ENCODE measurements at places on chromosomes 2 and 18.

GRCh38 chr2:157747695-157748370, 119.2 kb upstream of the ACVR1C start:
- no peak for DNase-seq

DNA sequence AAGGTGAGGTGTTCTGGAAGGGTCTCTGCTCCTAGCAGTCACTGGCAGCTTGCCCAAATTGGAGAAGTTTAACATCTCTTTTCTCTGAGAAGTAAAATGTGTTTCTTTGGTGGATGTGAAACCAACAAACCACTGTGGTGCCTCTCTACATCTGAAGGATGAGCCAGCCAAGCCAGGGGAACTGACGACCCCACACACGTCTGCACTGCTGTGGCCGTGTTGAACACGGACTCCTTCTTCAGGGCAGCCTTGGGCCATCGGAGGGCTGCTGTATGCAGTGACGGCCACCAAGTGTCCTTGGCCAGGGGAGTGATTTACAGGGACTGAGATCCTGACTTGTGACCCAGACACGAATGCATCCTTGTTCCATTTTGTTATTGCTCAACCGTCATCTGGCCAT, 207.8 kb downstream of the ACKR3 start:
- DNase-seq, result no peak

DNA sequence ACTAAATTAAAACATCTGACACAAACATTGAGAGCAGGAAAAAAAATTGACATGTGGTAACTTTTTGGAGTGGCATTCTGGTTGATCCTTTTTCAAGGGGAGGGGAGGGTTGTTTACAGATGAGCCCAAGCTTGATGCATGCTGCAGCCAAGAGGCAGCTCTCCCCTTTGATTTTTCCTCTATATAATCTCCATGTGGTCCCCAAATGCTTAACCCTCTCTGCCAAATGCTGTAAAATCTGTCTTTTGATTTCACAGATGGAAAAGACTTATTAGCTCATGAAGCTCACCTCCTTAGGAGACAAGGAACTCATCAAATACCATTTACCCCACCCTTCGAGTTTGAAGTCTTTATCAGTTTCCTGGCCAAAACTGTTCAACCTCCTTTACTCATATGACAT, 623.0 kb downstream of the NRXN1 start:
- DNase-seq, result no peak

DNA sequence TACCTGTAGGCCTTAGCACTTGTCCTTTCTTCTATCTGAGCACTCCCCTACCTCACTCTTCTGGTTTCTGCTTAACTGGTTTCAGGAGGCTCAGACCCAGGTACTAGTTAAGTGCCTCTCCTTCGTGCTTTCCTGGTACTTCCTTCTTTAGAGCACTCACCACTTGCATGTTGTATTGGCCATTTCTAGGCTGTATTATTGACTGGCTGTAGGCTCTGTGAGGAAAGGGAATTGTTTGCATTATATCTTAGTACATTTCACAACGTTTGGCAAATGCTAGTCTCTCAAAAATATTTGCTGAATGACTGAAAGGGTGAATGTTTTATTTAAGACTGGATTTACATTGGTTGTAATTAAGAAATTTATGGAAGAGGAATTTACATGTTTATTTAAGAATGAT, 36.0 kb upstream of the SCN1A start:
- DNase-seq, result no peak

GRCh38 chr2:229810786-229811185, 96.4 kb upstream of the DNER start:
- no peak for DNase-seq

DNA sequence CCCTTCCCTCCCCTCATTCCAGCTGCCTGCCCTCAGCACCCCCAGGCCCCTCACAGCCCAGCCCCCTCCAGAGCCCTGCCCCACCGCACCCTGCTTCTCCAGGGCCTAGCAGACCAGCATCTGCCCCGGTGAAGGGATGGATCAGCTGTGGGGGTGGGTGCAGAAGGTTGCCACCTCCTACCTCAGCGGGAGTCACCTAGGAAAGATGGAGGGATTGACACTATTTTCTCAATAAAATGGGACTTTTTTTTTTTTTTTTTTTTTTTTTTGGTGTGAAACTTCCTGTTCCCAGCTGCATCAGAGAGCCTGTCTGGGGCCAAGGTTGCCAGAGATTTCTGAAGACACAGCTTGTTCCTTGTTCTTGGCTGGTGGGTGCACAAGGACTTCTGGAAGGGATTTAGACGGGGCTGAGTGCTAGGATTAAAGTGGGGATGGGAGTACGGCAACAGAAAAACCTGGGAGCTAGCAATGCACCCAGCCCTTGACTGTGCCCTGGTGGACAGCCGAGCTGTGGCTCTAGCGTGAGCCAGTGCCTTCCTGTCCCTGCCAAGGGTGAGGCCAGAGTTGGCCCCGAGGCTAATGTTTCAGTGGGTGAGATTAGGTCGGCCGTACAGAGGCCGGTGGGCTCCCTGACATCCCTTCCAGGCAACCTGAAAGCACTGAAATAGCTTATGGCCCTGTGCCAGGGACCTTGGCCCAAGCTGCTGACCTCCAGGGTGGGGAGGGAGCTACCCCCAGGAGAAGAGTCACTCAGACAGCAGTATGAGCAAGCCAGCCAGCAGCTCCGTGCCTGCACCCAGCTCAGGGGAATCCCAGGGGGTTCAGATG, 4.6 kb downstream of the B3GNT7 start:
- no peak for DNase-seq

GRCh38 chr2:156157670-156158069, 174.9 kb downstream of the NR4A2 start:
- DNase-seq, result no peak

DNA sequence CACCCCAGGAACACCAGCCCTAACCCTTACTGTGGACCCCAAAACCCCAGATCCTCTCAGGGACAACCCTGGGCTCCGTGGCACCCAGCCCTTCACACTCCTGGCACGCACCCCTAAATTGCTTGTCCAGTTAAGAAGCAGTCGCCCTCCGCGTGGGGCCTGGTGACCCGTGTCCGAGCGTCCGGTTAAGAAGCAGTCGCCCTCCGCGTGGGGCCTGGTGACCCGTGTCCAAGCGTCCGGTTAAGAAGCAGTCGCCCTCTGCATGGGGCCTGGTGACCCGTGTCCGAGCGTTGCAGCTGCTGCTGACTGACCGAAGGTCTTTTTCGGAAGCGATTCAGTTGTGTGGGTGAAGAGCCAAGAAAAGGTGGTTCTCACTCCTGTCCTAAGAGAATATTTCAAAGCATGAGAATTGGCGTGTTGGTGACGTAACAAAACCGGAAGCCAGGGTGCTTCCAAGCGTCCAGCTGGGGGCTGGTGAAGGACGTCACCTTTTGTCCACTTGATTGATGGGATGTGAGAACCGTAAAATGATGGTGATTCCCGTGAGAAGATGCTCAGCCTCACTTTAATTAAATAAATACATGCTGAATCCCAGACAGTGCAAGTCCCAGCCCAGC, 70.5 kb downstream of the KCNG2 start:
- no peak for DNase-seq

- no peak for DNase-seq
Measured at GRCh38 chr2:232476045-232476444, 11.6 kb downstream of the ECEL1 start.

DNA sequence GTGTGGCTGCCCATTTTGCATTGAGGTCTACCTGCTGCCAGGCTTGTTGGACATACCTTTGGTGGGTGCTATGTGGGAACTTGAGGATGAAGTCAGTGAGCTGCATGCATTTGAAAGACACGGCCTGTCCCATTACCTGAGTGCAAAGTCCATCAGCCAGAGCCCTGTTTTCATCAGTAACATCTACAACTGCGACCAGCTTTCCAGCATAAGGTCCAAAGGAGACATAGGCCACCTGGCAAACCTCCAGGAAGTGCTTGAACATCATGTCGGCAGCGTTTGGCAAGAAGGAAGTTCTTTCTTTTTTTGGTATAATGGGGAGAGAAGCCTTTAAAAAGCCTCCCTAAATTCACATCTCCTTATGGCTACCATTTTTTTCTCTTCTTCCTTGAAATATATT, 143.1 kb downstream of the FAM161A start:
- no peak for DNase-seq

GRCh38 chr2:231396058-231396821, 730 bp downstream of the B3GNT7 start:
- no peak for DNase-seq

- no peak for DNase-seq
Measured at GRCh38 chr2:130251535-130251872, 53.3 kb upstream of the TUBA3E start.

DNA sequence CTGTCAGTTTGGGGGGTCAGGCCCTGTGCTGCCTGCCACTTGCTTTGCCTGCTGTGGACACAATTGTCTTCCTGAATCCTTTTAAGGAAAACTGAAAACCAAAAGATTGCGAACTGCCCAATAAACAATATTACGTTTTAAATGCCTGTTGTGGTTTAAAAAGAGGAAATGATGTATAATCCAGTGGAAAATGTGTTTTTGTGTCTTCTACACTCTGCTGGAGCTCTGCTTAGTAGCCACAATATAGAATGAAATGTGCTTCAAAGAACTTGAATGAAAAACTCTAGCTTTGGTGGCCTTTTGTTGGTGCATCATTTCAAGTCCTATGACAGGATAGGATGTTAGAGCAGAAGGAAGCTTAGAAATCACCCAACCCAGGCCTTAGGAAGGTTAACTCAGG, 23.2 kb upstream of the CABYR start:
- DNase-seq, result no peak

- DNase-seq, result no peak
Measured at GRCh38 chr18:13112982-13113381, 105.6 kb upstream of the LDLRAD4 start.

DNA sequence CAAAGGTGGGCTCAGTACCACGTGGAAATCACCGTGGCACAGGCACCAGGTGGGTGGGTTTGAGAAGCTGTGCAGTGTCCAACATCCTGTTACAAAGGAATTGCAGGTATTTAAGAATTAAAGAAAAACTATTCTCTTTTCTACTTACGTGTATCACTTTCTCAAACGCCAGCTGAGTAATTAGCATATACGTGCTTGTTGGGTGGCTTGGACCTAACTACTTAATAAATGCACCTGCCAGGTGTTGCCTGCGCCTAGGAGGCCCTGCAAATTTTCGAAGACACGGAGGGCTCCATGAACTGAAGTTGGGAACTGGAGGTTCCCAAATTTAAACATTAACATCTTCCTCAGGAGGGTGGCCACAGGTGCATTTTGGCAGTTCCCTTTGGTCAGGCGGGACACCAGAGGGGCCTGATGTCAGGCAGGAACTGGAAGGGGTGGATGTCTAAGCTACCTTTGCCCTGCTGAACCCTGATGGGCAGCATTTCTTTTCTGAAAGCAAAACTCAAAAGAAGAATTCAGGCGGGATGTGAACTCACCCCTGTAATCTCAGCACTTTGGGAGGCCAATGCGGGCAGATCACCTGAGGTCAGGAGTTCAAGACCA, 84.8 kb downstream of the HS6ST1 start:
- no peak for DNase-seq

DNA sequence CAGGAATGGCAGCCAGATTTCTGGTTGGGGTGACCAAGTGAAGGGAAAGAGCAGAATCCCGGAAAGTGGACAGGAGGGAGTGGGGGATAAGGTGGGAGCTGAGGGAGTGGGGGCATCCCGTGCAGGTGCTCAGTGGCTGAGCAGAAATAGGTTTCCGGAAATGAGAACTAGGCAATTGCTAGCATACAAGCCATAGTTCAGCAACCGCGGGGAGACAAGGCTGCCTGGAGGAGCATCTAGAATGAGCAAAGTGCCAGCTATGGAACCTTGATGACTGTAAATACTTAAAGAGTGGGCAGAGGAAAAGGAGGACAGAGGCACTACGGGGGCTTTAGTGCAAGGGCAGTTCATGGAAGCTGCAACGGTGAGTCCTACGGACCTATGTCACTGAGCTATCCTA, 220.2 kb downstream of the BCL11A start:
- DNase-seq, result no peak

- no peak for DNase-seq
Measured at GRCh38 chr18:73881396-73881917, 266.2 kb downstream of the FBXO15 start.

DNA sequence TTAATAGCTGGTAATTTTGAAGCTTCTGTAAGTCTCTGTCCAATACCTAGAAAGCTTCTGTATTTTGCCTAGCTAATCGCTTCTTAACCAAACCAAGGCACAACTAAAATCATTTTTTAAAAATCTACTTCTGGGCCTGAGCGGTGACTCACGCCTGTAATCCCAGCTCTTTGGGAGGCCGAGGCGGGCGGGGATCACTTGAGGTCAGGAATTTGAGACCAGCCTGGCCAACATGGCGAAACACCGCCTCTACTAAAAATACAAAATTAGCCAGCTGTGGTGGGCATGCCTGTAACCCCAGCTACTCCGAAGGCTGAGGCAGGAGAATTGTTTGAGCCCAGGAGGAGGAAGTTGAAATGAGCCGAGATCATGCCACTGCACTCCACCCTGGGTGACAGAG, 148.6 kb upstream of the FIGN start:
- no peak for DNase-seq

- no peak for DNase-seq
Measured at GRCh38 chr2:196956069-196956468, 29.6 kb upstream of the PGAP1 start.

DNA sequence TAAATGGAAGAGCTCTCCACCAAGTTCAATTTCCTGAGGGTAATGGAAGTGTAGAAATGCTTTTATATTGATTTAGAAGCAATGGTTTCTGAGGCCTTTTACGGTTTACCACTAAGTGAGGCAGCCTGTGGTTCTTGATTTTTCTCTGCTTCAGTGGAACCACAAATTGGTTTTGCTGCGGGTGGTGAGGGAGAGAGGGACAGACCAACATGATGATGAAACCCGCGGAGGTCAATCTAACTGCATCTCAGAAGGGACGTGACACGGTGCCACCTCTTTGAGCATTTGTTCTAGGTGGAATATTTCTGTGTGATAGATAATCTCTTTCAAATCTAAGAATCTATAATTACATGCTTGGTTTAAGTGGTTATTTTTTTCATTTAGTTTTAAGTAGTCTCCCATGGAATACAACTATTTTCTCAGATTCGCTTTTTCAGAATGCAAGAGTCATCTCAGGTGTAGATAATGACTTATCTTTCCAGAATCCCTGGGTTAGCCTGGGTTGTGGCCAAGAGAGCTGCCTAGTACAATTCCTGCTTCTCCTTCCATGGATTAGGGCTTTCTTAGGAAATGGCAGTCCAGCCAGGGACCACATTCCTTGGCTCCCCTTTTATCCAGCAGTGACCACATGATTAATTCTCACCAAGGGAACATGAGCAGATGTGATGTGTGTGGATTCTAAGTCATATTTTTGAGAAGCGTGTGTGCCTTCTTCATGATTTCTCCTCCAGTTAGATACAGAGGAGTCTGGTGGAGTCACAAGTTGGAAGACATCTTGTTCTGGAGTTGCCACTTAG, 52.5 kb downstream of the KCNE4 start:
- no peak for DNase-seq

- DNase-seq, result no peak
Measured at GRCh38 chr2:39696838-39697237, 31.1 kb downstream of the TMEM178A start.

GRCh38 chr18:76643996-76644395, 149.0 kb upstream of the ZNF516 start:
- no peak for DNase-seq

DNA sequence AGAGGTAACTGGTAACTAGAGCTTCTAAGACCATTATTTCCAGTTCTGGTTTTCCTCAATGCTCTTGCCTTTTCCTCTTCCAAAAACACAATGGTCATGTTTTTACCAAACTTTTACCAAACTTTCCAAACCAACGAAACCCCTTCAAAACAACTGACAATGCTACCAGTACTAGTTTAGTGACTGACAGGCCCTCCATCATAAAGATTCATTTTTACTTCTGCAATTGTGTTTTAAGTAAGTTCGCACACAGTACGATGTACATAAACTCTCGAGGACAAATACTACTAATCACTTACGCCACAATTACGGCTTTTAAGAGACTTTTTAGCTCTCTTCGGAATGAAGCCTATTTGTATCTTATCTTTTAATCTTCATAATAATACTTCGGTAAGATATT, 900 bp downstream of the C18orf32 start:
- no peak for DNase-seq

Measured in CD4-positive, alpha-beta T cell (primary cell).